ENCODE measurements at places on chromosomes 2 and 18. TPM values are rescaled to one million over a fixed set of nuclear protein-coding genes. Genes with fewer than 3 reads are reported as not detected.

The SIX3 gene
- total RNA-seq: not detected

GRCh38 chr2:144180131-144180530 lies 339.8 kb downstream of the ZEB2 start:
- peaks cover 3% of the 10 kb centered on the region for H3K36me3 ChIP-seq
- H3K27ac ChIP-seq: no peak overlapping the region
- peaks cover 22% of the 10 kb centered on the region for H3K4me1 ChIP-seq
- H3K27me3 ChIP-seq: no peaks in the 10 kb centered on the region
- no peak for DNase-seq
- H3K4me3 ChIP-seq: no peak overlapping the region

DNA sequence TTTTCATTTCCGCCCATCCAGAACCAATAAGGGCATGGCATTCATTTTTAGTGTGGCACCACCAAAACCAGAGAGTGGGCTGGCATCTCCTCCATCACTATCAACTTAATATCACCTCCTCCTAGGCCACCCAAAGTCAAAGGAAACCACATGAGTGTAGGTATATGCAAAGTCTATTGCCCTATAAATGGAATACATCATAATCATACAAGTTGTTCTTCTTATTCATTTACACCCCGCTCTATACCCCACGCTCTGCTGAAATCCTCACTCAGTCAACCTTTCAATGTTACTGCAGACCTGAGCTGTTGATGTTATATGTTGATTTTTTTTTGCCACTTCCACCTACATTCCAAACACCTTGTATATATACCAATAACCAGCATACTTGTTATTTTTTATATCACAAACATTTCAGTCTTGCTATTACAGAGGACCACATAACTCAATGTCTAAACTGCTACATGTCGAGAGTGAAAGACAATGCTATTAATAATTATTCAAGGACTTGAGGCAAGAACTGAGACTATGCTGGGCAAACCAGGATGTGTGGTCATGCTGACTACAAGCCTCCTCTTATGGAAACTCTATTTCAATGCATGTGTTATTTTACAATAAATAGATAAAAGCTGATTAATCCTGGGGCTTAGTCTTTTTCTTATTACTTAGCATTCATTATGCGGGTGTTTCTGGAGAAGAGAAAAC lies 466.5 kb upstream of the ID2 start:
- H3K4me1 ChIP-seq: no peaks in the 10 kb centered on the region
- H3K27me3 ChIP-seq: peaks cover 2% of the 10 kb centered on the region
- DNase-seq: no peak
- H3K36me3 ChIP-seq: no peaks in the 10 kb centered on the region
- no peak overlapping the region for H3K27ac ChIP-seq

The DSG4 gene
- total RNA-seq: not detected

- no peak for DNase-seq
- H3K27ac ChIP-seq: no peak overlapping the region
- H3K4me1 ChIP-seq: no peaks in the 10 kb centered on the region
- H3K4me3 ChIP-seq: no peak overlapping the region
Measured at GRCh38 chr2:234705108-234705507, 208.2 kb upstream of the ARL4C start.

DNA sequence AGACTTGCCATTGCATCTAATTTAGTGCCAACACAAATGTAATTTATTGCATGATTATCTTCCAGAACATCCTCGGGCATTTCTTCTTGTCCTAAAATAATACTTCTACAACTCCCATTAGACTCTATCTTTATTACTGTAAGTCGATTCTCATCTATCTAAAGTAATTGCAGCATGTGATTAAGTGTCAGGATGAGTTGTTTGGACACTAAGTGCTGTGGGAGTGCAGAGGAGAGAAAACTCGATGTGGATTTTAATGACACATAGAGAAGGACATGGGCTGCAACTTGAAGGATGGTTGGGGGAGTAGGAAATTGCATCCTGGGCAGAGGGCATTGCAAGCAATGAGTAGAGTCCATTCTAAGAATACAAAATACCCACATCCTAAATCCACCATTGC lies 33.5 kb downstream of the STAT4 start:
- H3K27ac ChIP-seq: no peak overlapping the region
- H3K36me3 ChIP-seq: peaks cover 45% of the 10 kb centered on the region
- no peak overlapping the region for H3K4me3 ChIP-seq
- no peak for DNase-seq
- H3K27me3 ChIP-seq: no peaks in the 10 kb centered on the region
- H3K4me1 ChIP-seq: peaks cover 65% of the 10 kb centered on the region

- no peaks in the 10 kb centered on the region for H3K36me3 ChIP-seq
- H3K4me3 ChIP-seq: no peak overlapping the region
- no peaks in the 10 kb centered on the region for H3K4me1 ChIP-seq
- no peak overlapping the region for H3K27ac ChIP-seq
- DNase-seq: no peak
Measured at GRCh38 chr2:58921676-58922075, 680.6 kb upstream of the FANCL start.

The ANKRD30B gene
- total RNA-seq: not detected

DNA sequence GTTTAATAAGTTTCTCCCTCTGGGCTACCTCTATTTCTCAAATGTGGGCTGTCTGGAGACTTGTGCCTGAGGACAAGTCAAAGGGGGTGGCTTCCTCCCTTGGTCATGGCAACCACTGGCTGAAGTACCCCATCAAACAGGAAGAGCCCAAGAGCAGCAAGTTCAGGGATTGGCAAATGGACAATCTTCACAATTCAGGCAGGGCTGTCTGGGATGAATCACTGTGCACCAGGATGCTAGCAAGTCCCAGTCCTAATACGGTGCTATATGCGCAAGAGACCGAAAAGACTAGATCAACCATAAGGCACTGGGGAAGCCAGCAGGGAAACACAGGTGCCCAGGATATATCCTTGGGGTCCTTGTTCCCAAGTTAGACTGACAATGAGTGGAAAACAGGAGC lies 75.5 kb downstream of the ANTXR1 start:
- H3K4me1 ChIP-seq: no peaks in the 10 kb centered on the region
- no peaks in the 10 kb centered on the region for H3K36me3 ChIP-seq
- no peak overlapping the region for H3K27ac ChIP-seq
- no peak overlapping the region for H3K4me3 ChIP-seq
- DNase-seq: no peak
- H3K27me3 ChIP-seq: peaks cover 12% of the 10 kb centered on the region

GRCh38 chr2:95056044-95056443 lies 30.5 kb downstream of the MAL start:
- H3K4me3 ChIP-seq: no peak overlapping the region
- no peak overlapping the region for H3K27ac ChIP-seq
- peaks cover 3% of the 10 kb centered on the region for H3K36me3 ChIP-seq

DNA sequence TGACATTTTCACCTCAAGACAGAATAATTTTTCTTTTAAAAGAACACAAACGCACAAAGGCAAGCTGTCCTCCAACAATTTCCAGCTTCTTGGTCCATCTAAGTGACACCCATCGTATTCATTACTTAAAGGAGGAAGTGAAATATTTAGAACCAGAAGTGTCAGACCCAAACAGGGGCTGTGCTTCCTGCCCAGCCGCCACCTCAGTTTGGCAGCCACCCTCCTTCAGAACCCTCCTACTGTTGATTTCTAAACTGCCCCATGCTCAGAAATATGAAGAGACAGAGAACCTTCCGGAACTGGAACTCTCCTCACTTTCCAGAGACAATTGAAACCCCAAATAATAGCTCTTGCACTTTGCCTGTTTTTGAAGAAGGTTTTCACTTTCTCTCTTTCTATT lies 734.8 kb upstream of the SALL3 start:
- H3K27ac ChIP-seq: no peak overlapping the region
- H3K4me3 ChIP-seq: no peak overlapping the region
- no peaks in the 10 kb centered on the region for H3K4me1 ChIP-seq
- H3K27me3 ChIP-seq: no peaks in the 10 kb centered on the region

DNA sequence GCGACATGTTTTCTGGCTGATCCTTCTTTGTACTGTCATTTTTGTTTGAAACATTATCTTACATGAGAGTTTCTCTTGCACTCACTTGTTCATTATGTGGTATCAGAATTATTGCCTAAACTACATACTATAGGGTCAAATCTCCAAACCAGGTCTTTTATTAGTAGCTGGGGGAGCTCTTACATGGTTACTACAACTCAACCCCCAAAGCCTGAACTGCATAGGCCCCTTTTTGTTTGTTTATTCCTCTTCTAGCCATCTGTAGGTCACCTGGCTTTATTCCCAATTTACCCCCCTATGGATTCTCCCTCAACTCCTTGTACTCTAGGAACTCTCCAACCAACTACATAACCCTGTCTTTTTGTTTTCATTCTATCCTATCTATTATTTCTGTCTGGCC lies 46.7 kb downstream of the PUM2 start:
- peaks cover 4% of the 10 kb centered on the region for H3K4me1 ChIP-seq
- H3K27me3 ChIP-seq: no peaks in the 10 kb centered on the region
- no peak overlapping the region for H3K27ac ChIP-seq
- DNase-seq: no peak

The LINC00305 gene
- not detected for total RNA-seq

The TEX44 gene
- total RNA-seq: not detected

The GREB1 gene
- total RNA-seq: 0.42 TPM

The TUBA3E gene
- not detected for total RNA-seq

DNA sequence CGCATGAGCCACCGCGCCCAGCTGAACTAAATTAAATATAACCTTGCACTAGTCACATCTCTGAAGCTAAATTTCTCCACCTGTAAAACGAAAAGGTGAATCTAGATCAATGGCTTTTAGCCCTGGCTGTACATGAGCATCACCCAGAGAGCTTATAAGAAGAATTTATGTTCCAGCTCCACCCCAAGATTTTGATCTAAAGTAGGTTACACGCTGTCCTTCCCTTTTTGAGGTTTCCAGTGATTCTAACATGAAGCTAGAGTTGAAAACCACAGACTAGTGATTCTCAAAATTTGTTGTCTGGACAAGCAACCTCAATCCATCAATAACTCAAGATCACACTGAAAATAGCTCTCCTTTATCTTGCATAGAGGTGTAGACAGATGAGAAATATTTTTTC lies 208.8 kb upstream of the CRIM1 start:
- no peak overlapping the region for H3K4me3 ChIP-seq
- H3K27ac ChIP-seq: no peak overlapping the region
- DNase-seq: no peak
- H3K4me1 ChIP-seq: peaks cover 7% of the 10 kb centered on the region
- H3K36me3 ChIP-seq: no peaks in the 10 kb centered on the region
- H3K27me3 ChIP-seq: no peaks in the 10 kb centered on the region

DNA sequence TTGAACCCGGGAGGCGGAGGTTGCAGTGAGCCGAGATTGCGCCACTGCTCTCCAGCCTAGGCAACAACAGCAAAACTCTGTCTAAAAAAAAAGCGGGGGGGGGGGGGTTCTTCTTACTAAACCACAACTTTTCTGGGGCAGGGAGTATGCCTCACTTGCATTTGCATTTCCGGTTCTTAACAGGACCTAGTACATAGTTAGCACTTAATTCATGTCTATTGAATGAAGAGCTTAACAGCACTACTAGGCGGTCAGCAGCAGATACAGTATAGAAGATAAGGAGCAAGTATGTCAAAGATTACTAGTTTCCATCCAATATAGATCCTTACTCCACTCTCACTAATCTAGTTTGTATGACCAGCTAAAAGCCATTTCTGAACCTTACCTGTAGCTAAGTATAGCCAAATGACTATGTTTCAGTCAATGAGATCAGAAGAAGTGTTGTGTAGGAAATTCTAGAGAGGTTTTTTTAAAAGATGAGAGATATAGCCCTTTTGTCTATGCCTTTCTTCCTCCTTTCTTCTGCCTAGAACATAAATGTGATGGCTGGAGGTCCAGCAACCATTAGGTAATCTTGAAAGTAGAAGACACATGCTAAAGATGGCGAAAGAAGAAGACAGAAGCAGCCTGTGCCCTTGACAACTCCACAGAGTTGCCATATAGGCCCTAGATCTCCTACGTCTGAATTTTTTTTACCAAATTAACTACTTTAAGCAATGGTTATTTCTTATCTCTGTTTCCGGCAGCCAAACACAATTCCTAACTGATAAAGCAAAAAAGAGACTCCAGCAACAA lies 11.3 kb downstream of the HYCC2 start:
- peaks cover 30% of the 10 kb centered on the region for H3K4me1 ChIP-seq
- peaks cover 2% of the 10 kb centered on the region for H3K36me3 ChIP-seq
- no peaks in the 10 kb centered on the region for H3K27me3 ChIP-seq
- H3K4me3 ChIP-seq: no peak overlapping the region
- no peak for DNase-seq

GRCh38 chr18:63339920-63340484 lies 20.4 kb upstream of the BCL2 start:
- no peak overlapping the region for H3K4me3 ChIP-seq
- H3K4me1 ChIP-seq: peaks cover 12% of the 10 kb centered on the region
- peaks cover 54% of the 10 kb centered on the region for H3K36me3 ChIP-seq
- H3K27me3 ChIP-seq: no peaks in the 10 kb centered on the region
- H3K27ac ChIP-seq: no peak overlapping the region

- no peak overlapping the region for H3K27ac ChIP-seq
- H3K4me1 ChIP-seq: no peaks in the 10 kb centered on the region
- H3K36me3 ChIP-seq: peaks cover 4% of the 10 kb centered on the region
Measured at GRCh38 chr2:8248623-8248957, 433.3 kb upstream of the ID2 start.

- no peaks in the 10 kb centered on the region for H3K36me3 ChIP-seq
- no peak overlapping the region for H3K4me3 ChIP-seq
- no peak overlapping the region for H3K27ac ChIP-seq
- peaks cover 24% of the 10 kb centered on the region for H3K27me3 ChIP-seq
- H3K4me1 ChIP-seq: no peaks in the 10 kb centered on the region
Measured at GRCh38 chr2:196586511-196586991, 53.0 kb upstream of the CCDC150 start.

DNA sequence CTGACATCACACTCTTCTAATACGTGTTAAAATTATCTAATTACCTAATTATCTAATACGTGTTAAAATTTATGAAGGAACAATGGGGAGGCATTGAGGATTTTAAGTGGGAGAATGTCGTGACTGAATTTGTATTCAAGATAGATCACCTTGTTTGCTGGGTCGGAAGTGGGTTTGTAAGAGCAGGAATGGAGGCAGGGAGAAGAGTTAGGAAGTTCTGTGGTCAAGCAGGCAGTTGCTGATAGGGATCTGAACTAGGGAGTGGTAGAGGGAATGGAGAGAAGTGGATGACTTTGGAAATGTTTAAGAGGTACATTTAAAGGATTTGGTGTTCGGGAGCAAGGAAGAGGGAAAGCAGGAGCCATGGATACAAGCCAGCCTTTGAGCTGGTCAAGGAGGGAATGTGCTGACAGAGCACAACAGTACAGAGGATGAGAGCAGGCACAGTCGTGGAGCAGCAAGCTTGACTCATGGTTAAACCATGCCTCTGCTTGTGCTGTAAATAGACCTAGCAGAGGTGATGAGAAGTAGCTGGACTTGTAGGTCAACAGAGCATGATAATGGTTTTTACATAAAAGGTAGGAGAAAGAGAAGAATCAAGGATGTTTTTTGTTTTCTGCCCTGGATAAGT lies 16.2 kb downstream of the IL18RAP start:
- H3K36me3 ChIP-seq: peaks cover 7% of the 10 kb centered on the region
- no peak for DNase-seq
- H3K27ac ChIP-seq: no peak overlapping the region
- no peaks in the 10 kb centered on the region for H3K27me3 ChIP-seq
